Pulmonary artery endothelial cell (primary cell): ENCODE measurements at places on chromosomes 11 and 22. TPM values are rescaled to one million over a fixed set of nuclear protein-coding genes. Genes with fewer than 3 reads are reported as not detected.

- no peak for DNase-seq
Observed at GRCh38 chr11:106249617-106250239, 172.3 kb downstream of the AASDHPPT start.

- DNase-seq = no peak
Observed at GRCh38 chr11:62054484-62055121, 69.2 kb upstream of the INCENP start.

The RAB6A gene
- total RNA-seq = 96.9 and 111 TPM in 2 replicates

The PPP6R3 gene
- 128 and 154 TPM in 2 replicates for total RNA-seq

GRCh38 chr22:43572710-43573109 is 160.9 kb downstream of the MPPED1 start:
- DNase-seq = no peak

The KLHL35 gene
- 2.0 and 2.6 TPM in 2 replicates for total RNA-seq

- DNase-seq = peak; percentile 61
Observed at GRCh38 chr11:68890490-68891231, 13.0 kb downstream of the MRPL21 start.

GRCh38 chr11:64096835-64097234 is 61.1 kb downstream of the FLRT1 start:
- no peak for DNase-seq

The BEST1 gene
- under 0.01 and 0.04 TPM in 2 replicates for total RNA-seq

The LRRC55 gene
- not detected in 2 replicates for total RNA-seq

DNA sequence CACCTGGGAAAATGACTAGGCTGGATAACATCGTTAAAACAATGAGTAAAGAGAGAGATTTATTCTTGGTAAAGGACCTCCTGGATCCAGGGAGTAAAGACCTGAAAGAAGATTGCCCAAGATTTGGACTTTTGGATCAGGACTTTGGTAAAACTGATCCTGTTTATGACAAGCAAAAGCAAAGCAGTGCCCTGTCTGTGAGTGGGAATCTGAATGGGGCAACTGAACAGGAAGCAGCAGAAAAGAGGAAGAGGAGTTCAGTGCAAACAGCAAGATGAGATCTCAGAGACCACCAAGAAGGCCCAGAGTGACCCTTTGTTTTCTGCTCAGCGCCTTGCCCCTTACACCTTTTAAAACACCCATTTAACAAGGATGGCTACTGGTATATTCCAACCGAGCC is 122.0 kb downstream of the VPREB1 start:
- no peak for DNase-seq

DNA sequence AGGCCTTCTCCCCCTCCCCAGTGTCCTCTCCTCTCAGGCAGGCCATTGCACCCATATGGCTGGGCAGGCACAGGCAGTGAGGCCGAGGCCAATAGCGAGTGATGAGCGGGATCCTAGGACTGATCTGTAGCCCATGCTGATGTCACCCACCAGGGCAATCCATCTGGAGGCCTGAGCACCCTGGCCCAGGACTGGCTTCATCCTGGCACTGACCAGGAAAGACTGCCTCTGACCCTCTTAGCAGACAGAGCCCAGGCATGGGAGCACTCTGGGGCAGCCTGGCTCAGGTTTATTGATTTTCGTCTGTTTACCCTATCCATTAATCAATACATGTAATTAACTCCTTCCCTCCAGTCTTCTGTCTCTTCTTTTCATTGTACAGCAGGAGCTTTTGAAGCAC is 5.1 kb upstream of the TIRAP start:
- no peak for DNase-seq

DNA sequence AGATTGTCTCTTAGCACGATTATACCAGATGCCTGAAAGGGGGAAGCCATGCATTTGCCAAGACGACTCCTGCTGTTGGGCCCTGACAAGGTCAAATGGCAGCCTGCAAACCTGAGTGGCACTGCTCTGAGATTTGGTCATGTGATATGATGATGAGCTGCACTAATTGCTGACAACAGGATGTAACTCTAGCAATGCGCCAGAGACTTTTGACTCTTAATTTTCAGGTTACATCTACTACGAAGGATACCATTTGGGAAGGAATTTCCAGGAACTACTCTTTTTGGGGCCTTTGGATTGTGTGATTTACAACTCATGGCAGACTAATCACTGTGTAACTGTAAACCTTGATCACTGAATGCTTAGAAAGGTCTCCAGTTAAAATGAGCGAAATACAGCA is 13.1 kb downstream of the TREH start:
- DNase-seq = no peak

The ROBO4 gene
- 186 and 220 TPM in 2 replicates for total RNA-seq
